Aorta (tissue), 5 donors: ENCODE measurements at places on chromosomes 3 and 15. TPM values are rescaled to one million over a fixed set of nuclear protein-coding genes. Genes with fewer than 3 reads are reported as not detected.

The RAB6B gene
- 12.0 TPM for total RNA-seq

The RBMS3 gene
- total RNA-seq: 157 TPM

The CCR9 gene
- not detected for total RNA-seq

The STRIT1 gene
- total RNA-seq: not detected

The STRA6 gene
- total RNA-seq: 0.16 TPM

GRCh38 chr3:126557761-126558160 lies 971 bp downstream of the C3orf22 start:
- H3K27me3 ChIP-seq: no peaks in the 10 kb centered on the region
- no peaks in the 10 kb centered on the region for H3K4me1 ChIP-seq
- no peaks in the 10 kb centered on the region for H3K36me3 ChIP-seq
- no peak overlapping the region for H3K27ac ChIP-seq
- no peak overlapping the region for H3K4me3 ChIP-seq

GRCh38 chr3:21792176-21792575 lies 41.2 kb upstream of the ZNF385D start:
- peaks cover 2% of the 10 kb centered on the region for H3K4me1 ChIP-seq
- H3K27ac ChIP-seq: peak overlapping the region; percentile 57
- H3K27me3 ChIP-seq: no peaks in the 10 kb centered on the region
- DNase-seq: no peak
- H3K36me3 ChIP-seq: no peaks in the 10 kb centered on the region

GRCh38 chr3:28290863-28291300 lies 49.5 kb downstream of the CMC1 start:
- peaks cover 3% of the 10 kb centered on the region for H3K36me3 ChIP-seq
- DNase-seq: no peak
- no peaks in the 10 kb centered on the region for H3K4me1 ChIP-seq

- H3K27me3 ChIP-seq: no peaks in the 10 kb centered on the region
- DNase-seq: no peak
- no peaks in the 10 kb centered on the region for H3K36me3 ChIP-seq
- H3K4me3 ChIP-seq: no peak overlapping the region
These were observed 44.8 kb downstream of the CMTM8 start for GRCh38 chr3:32283304-32283703.

GRCh38 chr15:52150043-52150825 lies 37.7 kb upstream of the BCL2L10 start:
- no peaks in the 10 kb centered on the region for H3K27me3 ChIP-seq
- no peaks in the 10 kb centered on the region for H3K36me3 ChIP-seq
- DNase-seq: no peak
- no peak overlapping the region for H3K4me3 ChIP-seq
- H3K27ac ChIP-seq: no peak overlapping the region
- no peaks in the 10 kb centered on the region for H3K4me1 ChIP-seq

- H3K36me3 ChIP-seq: no peaks in the 10 kb centered on the region
- no peak overlapping the region for H3K27ac ChIP-seq
- no peaks in the 10 kb centered on the region for H3K4me1 ChIP-seq
- DNase-seq: no peak
- H3K27me3 ChIP-seq: no peaks in the 10 kb centered on the region
- H3K4me3 ChIP-seq: no peak overlapping the region
These were observed 57.3 kb downstream of the GPR171 start for GRCh38 chr3:151145713-151146070.

GRCh38 chr3:57152151-57153143 lies 12.7 kb downstream of the IL17RD start:
- no peaks in the 10 kb centered on the region for H3K27me3 ChIP-seq
- H3K27ac ChIP-seq: no peak overlapping the region

- no peak overlapping the region for H3K27ac ChIP-seq
- DNase-seq: no peak
- H3K4me3 ChIP-seq: no peak overlapping the region
These were observed 39.0 kb upstream of the SLC6A6 start for GRCh38 chr3:14363379-14363778.

DNA sequence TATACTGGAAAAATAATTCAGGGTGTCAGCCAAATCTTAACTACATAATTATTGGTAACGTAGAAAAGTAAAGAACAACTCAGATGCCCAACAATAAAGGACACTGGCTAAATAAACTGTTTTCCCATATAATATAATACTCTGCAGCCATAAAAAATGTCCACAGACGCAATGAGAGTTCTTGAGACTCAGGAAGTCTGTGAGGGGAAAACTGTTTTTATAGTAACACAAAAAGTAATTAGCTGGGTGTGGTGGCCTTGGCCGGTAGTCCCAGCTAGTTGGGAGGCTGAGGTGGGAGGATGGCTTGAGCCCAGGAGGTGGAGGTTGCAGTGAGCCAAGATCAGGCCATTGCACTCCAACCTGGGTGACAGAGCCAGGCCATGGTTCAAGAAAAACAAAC lies 5.5 kb upstream of the UBR1 start:
- H3K4me3 ChIP-seq: no peak overlapping the region
- no peak overlapping the region for H3K27ac ChIP-seq
- no peaks in the 10 kb centered on the region for H3K4me1 ChIP-seq
- no peaks in the 10 kb centered on the region for H3K27me3 ChIP-seq

DNA sequence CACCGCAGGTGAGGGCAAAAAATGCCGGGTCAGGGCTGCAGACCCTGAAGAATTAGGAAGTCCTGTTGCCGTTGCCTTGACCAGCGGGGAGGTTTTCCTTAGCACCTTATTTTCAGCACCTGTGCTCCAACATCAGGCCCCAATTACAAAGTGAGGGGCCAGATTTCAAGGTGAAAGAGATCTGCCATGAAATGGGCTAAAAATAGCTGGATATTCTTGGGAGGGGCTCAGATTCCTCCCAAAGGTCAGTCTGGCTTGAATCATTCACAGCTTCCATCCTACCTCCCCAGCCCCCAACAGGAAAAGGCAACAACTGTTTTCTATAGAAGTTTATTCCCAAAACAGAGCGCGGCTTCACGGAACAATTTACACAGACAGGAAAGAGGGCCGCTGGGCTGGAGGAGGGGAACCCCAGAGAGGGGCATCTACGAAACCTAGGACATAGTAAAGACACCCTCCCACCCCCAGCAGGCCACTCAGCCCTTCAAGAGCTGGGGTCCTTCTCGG lies 941 bp upstream of the SLC26A6 start:
- no peak for DNase-seq
- no peaks in the 10 kb centered on the region for H3K4me1 ChIP-seq
- no peaks in the 10 kb centered on the region for H3K36me3 ChIP-seq
- no peak overlapping the region for H3K27ac ChIP-seq

- peak overlapping the region; percentile 98 for H3K27ac ChIP-seq
- no peaks in the 10 kb centered on the region for H3K36me3 ChIP-seq
- H3K4me1 ChIP-seq: no peaks in the 10 kb centered on the region
- no peak overlapping the region for H3K4me3 ChIP-seq
These were observed 63.5 kb downstream of the FEM1B start for GRCh38 chr15:68340726-68341671.

DNA sequence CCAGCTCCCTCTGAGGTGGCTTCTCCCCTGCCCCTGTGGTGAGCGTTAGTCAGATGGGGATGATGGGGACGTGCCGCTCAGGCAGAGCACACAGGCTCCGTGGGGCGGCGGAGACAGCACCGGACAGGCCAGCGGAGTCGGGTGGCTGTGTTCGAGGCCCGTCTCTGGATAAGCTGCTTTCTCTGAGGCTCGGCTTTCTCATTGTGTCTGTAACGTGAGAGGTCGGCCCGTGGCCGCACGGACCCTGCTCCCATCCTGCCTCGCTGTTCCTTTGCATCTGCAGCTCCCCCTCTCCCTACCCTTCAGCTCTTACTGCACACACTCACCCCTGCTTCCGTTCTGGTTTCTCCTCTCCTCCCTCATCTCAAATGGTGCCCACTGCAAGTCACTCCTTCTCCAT lies 62.5 kb downstream of the FAM43A start:
- DNase-seq: no peak
- H3K27me3 ChIP-seq: no peaks in the 10 kb centered on the region
- H3K36me3 ChIP-seq: no peaks in the 10 kb centered on the region
- H3K4me1 ChIP-seq: no peaks in the 10 kb centered on the region
- no peak overlapping the region for H3K4me3 ChIP-seq
